ENCODE measurements at places on chromosomes 1 and 21.

- DNase-seq = no peak
These were observed 140.1 kb upstream of the FMN2 start for GRCh38 chr1:239951511-239952140.

DNA sequence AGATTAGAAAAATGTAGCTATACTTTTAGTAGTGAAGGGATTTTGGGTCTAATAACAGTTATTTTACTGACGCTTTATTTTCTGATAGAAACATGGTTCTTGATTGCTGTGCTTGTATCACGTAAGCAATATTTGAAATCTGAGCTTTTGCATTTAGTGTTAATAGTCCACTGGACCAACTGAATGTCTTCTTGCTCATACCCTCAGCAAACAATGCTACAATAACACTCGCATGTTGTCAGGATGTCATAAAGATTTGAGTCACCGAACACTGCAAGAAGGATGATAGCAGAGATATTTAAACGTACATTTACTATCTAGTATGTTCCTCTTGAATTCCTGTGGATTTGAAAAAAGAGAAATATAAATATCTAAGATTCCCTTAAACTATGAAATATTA lies 7.5 kb downstream of the DYRK1A start:
- no peak for DNase-seq

- no peak for DNase-seq
These were observed 601.0 kb downstream of the NUF2 start for GRCh38 chr1:163922743-163923201.

- no peak for DNase-seq
These were observed 31.6 kb downstream of the TEX35 start for GRCh38 chr1:178544531-178544930.
